ENCODE measurements at places on chromosomes 6 and 20.
A peak's percentile ranks its signal among the peaks of the same experiment; 100 is the strongest.

GRCh38 chr6:63249875-63250482 lies 38.7 kb downstream of the FKBP1C start:
- DNase-seq: no peak

DNA sequence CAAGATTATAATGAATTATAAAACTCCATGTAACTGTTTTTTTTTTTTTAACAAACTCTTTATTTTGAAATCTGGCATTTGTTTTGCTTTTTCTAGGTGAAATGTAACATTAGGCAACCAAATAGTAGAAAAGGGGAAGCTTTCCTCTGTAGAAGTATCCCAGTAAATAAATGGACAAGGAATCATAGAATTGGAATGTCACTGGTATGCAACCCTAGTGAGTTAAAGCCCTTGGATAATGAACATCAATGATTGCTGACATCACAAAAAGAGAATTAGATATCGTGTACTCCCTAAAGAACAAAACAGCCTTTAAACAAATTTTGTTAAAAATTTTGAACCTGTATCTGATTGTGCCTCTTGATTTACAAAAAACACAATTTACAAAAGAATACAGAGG lies 93.9 kb upstream of the OGFRL1 start:
- no peak for DNase-seq

GRCh38 chr6:90895299-90896074 lies 308.6 kb upstream of the MAP3K7 start:
- DNase-seq: no peak

GRCh38 chr6:35776364-35777215 lies at the start of gene CLPSL2:
TSS of gene CLPSL2 (plus strand) at chr6:35776598. CDS start at chr6:35776619, 21 bp downstream.
- no peak for DNase-seq

- DNase-seq: no peak
These were observed 18.9 kb downstream of the PKIG start for GRCh38 chr20:44601236-44601671.

GRCh38 chr20:1331101-1331500 lies 2.2 kb upstream of the SDCBP2 start:
- DNase-seq: no peak

DNA sequence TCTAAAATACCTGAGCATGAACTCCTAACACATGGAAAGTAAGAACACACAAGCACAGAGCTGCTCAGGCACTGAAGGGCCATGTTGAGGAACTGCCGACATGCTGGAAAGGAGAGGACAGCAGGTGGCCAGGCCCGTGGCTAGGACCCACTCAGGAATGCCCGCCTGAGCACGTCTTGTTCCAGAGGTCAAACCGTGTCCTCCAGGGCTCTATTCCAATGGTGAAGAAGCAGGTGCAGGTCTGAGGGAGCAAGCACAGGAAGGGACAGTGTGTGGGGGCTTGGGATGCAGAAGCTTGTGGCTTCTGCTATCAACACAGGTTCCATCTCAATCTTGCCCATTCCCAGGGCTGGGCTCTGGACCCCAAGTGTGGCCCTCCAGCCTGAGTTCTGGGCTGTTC lies 20.7 kb downstream of the CST9L start:
- DNase-seq: no peak

DNA sequence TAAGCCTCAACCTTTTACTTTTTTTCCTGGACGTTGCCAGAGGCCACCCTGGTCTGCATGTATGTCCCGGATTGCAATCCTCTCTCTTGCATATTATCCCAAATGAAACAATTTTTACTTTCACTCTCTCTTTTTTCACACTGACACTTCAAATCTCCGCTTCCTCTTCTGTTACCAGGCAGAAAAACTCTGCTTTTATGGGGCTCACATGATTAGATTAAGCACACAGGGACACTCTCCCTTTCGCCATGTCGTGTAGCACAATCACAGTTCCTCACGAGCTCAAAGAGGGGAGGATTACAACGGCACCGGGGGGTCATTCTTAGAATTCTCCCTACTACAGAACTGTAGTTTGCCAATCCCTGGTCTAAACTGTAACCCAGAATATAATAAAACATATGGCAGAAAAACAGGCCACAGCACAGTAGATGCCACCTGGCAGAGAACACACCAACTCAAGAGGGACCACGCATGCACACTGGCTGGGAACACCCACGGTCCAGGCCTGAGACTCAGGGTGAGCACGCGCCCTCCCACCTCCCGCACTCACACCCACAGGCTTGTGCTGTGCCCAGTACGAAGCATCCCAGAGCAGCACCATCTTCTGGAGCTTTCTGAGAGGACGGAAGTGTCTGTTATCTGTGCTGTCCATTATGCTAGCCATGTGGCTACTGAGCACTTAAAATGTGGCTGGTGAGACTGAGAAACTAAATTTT lies 288.7 kb downstream of the KIF16B start:
- DNase-seq: no peak

DNA sequence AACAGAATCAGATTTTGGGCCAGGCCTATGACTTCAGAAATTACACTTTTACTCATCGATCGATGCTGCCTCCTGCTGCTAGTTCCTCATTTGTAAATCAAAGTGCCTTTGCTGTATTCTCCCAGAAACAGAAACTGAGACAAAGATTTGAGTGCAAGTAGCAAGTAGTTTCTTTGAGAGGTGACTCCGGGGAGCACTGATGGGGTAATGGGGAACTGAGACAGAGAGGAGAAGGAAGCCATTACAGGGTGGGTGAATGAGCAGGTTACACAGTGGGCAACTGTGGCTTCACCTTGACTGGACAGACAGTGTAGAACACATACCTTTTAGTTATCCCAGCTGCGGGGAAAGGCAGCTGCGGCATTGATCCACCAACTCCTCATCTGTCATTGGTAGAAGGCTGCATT lies 9.7 kb upstream of the CD40 start:
- no peak for DNase-seq

DNA sequence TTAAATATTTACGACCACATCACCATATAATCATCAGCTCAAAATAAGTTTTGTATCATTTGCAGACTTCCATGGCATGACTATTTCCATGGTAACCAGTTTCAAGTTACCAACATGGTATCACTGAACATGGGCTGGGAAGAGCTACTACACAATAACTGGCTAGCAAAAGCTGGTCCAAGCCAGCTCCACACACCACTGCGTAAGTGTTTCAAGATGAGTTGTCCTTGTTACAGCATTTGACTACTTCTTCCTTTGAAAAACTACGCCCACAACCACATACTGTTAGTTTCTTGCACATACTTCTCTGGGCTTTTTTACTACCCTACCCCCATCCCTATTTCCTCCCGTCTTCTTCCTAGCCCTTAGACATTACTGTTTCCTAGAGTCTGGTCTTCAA lies 8.5 kb downstream of the CD164 start:
- DNase-seq: peak; percentile 13

GRCh38 chr6:138972226-138972665 lies 15.8 kb downstream of the REPS1 start:
- no peak for DNase-seq

DNA sequence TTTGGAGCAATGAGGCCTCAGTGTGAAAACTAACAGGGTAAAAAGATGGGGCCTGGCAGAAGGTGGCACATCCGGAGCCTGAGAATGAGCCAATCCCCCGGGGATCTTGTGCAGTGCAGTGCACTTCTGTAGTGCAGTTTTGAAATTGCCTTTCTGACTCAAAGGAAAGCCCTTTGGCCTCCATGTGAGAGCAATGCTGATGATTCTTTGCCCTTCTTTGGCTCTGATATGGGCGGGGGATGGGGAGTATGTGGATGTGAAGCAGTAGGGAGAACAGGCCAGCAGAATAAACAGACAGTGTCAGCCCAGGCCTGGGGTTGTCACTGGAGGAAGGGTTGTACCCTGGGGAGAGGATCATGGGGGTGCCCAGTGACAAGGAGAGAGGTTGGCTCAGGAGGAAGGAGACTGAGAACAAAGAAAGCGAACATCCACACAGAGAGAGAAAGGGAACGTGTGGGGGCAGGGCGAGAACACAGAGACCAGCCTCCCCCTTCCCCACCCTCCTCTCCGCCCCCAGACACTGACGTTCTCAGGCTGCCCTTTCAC lies 351.2 kb downstream of the CDC5L start:
- no peak for DNase-seq

GRCh38 chr20:41560970-41561369 lies 57.2 kb downstream of the CHD6 start:
- DNase-seq: no peak

DNA sequence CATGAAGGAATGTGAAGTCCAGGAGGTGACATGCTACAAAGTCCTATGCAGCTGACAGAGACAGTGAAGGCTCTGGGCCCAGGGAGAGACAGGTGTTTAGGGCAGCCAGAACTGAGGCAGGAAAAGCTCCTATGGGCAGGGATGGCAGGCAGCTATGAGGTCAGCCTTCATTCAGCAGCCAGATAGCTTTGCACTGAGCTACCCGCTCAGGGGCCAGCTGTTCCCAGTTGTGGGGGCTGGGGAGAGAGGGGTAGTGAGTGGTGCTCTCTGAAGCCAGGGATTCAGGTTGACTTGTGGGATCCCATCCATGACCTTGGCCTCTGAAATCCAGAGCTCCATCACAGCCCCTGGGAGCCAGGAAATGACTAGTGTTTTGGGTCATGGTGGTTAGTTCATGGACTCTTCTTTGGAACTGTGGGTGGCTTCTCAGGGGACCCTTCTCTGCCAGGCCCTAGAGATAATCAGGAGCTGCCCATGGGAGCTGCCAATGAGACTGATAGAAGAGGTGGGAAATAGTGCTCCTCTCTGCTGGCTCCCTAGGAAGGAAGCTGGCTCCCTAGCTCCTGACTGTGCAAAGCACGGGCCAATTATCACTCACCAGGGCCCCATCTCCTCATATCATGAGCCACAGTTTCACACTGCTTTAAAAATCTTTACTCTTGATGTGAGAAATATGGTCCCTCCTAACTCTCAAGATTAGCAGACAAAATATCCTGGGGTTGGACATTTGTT lies 127.7 kb downstream of the VEGFA start:
- DNase-seq: no peak

GRCh38 chr6:63663147-63663955 lies 27.7 kb downstream of the PHF3 start:
- DNase-seq: no peak

DNA sequence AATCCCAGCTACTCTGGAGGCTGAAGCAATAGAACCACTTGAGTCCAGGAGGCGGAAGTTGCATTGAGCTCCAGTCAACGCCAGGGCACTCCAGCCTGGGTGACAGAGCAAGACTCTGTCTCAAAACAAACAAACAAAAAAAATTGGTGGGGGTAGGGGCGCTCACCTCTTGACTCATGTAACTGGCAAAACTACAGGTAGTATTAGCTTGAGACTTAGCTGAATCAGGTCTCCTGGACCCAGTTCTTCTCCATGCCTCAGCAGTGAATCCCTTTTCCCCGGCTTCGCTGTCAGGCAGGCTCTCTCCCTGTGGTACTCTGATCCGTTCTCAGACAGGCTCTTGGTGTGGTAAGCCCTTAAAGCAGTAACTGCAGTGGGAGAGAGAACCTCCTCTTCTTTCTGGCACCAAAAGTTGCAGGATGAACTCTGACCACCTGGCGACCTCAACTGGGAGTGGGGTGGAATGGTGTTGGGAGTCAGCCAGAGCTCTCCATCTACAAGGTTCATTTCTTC lies 12.9 kb downstream of the SLC9A8 start:
- no peak for DNase-seq

DNA sequence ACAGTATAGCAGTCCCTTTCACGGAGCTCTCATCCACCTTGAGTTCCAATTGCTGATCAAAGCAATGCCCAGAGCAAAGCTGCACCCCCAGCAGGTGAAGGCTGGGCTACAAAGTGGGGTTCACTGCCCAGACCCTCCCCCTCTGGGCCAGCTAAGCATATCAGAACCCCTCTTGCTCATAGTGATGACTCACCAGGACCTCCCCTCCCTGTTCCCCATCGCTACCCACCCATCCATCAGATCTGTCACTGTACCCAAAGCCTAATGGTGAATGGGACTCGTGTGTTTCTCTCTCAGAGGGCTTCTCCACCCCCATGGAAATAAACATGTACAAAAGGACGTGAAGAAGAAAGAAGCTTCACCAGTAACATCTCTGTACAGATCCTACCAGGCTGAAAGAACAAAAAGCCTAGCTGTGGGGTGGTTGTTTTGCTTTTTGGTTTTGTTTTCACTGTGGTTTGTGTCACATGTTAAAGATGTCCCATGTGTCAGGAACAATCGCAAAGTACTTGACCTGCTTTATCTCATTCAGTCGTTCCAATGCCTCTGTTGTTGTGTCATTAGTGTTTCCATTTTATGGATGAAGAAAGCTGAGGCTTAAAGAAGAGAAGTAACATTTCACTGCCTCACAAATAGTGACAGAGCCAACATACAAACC lies 518.5 kb downstream of the CD83 start:
- peak; percentile 30 for DNase-seq

- no peak for DNase-seq
These were observed 501 bp upstream of the ELOVL5 start for GRCh38 chr6:53349209-53349693.

GRCh38 chr6:124535746-124536145 lies 426.5 kb upstream of the RNF217 start:
- no peak for DNase-seq

DNA sequence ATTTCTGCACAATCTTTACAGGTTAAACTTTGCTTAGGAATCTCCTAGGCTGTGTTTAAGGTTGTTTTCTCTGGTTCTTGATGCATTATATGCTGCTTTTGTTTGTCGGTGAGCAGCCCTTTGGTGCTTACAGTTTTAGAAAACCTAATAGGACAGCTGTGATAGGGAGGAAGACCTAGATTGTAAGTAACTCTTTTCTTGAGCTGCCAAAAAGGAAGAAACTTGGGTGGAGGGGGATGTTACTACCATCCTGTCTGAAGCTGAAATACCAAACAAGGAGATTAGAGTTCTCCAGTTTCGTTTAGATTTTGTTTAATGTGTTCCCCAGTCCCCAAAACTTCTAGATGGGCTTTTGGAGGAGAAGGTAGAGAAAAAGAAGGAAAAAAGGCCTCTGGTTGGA lies 72.0 kb downstream of the ANKS1A start:
- DNase-seq: no peak

DNA sequence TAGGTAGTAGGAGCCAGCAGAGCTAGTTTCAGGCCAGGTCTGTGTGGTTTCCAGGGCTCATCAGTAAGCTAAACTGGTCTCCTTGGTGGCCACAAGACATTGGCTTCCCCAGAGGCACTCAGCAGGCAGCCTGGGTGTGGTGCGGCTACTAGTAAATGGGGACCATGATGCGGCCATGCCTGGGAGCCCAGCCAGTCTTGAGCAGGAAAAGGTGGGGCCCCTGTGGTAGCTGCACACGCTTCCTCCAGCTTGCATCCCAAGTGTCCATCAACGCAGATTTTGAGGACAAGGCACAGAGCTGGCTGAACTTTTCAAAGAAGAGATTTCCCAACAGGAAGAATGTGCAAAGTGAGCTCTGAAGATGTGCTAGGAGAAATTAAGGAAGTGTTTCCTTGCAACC lies 107.4 kb upstream of the NAA20 start:
- no peak for DNase-seq

GRCh38 chr6:136076496-136076895 lies 173.6 kb downstream of the MTFR2 start:
- DNase-seq: no peak

Measured in CD4-positive, alpha-beta T cell treated with Interleukin-1 beta for 1 hour (primary cell).